ENCODE measurements at places on chromosomes 2 and 18.

DNA sequence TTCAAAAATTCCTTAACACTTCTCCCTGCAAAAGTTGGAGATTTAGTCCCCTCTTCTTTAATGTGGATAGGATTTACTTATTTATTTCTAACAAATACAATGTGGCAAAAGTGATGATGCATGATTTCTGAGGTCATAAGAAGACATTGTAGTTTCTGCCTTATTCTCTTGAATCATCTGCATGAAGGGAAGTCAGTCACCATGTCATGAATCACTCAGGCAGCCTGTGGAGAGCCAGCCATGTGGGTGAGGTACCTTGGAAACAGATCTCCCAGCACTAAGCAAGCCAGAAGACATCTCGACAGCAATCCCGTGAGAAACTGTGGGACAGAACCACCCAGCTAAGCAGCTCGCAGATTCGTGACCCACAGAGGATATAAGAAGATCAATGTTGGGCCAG, 2.7 kb upstream of the ZC3H8 start:
- DNase-seq, result no peak

- no peak for DNase-seq
Observed at GRCh38 chr2:54380670-54381069, 75.5 kb upstream of the SPTBN1 start.

DNA sequence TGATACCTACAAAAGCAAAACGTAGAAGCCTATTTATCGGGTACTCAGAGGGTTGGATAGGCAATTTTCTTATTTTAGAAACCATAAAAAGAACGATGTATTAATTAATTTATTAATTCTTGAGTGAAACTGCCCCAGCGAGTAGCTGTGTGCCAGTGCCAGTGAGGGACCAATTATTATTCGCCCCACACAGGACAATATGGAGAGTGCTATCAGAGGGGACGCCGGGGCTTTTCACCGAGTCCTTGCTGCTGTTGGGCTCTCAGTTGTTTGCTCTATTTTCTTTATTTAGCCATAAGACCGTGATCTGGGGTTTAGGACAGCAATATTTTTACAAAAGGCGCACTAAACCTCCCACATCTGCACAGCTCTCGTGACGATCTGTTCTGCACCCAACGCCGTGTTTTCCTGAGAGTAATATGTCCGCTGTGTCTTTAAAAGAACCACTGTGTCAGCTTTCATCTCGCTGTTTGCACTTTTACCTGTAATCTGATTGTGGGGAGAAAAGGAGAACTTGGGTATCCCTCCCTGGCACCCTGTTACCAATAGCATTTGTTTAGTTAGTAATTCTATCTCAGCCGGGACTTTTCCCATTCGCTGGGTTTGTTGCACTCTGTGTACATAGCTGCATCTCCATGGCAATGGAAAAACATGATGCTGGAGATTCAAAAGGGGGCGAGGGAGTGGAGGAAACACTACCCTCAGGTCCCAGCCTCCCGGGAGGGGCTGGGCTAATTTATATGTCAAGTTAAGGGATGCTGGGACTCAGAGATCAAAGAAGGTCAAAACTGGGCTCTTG, 30.1 kb upstream of the ZNF516 start:
- no peak for DNase-seq

DNA sequence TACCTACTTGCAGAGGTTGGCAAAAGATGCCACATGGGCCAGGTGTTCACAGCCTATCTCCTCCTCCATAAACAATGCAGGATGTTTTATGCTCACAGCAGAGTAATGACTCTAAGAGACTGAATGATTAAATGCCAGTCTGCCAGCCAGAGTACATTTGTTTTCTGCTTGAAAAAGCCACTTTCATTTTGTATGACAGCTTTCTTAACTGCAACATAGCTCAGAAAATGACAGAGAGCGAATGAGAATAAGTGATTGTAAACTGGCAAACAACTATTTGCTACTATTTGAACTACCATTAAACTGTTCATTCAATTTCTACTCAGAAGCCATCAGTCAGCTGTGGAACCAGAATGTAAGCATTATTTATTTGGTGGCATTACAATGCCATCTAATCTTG, 50.6 kb upstream of the DCC start:
- no peak for DNase-seq

DNA sequence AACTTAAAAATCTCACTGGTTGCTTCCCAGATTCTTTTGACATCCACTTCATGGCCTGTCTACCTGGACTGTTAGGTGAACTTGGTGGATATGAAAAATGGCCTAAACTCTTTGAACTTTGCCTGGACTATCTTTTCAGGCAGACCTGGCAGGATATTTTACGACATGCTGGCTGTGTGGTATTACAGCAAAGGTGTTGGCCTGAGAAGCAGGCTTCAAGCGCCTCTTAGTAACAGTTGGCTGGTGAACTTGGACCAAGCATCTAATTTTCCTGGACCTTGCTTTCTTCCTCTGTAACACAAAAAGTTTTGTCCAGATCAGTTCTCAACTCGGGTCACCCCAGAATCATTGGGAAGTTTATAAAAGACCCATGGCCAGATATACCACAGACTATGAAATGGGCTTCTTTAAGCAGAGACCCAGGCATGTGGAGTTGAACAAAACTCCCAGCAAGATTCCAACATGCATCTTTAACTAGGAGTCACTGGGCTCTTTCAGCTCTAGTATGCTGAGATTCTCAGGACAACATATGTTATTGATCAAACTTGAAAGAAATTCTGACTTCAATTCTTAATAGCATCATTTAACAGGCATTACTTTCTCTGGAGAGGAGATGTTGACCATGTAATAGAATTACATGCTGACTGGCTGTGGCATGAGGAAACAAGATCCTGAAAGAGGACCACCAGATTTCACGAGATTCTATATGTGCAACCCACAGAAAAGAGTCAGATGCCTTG, 4.4 kb downstream of the LYPD1 start:
- DNase-seq, result no peak

DNA sequence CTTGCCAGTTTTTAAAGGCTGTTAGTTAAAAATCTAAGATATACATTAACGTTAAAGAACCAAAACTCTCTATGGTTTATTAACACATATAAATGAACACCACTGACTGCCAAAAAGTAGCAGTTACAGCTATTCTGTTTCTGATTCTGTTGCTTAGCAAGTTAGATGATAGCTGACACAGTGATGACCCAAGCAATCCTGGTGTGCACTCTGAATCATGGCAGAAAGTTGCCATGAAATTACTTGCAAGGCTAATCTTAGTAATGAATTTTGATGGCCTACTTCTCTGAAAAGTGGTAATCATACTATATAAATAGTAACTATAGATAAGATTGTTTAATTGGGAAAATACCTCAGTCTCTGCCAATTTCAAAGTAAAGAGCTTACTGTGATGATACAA, 57.7 kb downstream of the ROCK2 start:
- DNase-seq, result no peak

- no peak for DNase-seq
Observed at GRCh38 chr2:238236571-238236970, 3.3 kb downstream of the HES6 start.

GRCh38 chr18:38789141-38789540, 1223.5 kb upstream of the CELF4 start:
- DNase-seq, result no peak

All from KG1 (cell line).